Trophoblast cell (in vitro differentiated cells and primary cell): ENCODE measurements at places on chromosomes 4 and X.
A peak's percentile ranks its signal among the peaks of the same experiment; 100 is the strongest.

DNA sequence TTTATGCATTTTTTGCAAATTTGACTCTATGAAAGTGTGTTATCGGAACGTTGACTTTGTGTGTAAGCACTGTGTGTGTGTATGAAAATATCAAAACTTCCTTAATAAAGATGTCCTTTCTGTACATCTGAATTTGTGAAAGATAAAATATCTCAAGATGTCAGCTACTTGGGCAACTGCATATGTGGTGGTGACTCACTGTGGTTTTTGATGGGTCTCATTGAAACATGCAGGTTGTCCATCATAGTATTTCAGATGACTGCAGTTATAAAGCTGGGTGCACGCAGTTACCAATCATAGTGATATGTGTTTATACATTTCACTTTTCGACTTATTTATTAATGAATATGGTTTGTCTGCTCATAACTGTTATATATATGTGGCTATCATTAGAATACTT, 19.7 kb upstream of the BBS12 start:
- H3K27me3 ChIP-seq, result no peaks in the 10 kb centered on the region
- H3K4me3 ChIP-seq, result no peak overlapping the region
- H3K4me1 ChIP-seq, result peaks cover 2% of the 10 kb centered on the region
- H3K27ac ChIP-seq, result no peak overlapping the region
- DNase-seq, result no peak

DNA sequence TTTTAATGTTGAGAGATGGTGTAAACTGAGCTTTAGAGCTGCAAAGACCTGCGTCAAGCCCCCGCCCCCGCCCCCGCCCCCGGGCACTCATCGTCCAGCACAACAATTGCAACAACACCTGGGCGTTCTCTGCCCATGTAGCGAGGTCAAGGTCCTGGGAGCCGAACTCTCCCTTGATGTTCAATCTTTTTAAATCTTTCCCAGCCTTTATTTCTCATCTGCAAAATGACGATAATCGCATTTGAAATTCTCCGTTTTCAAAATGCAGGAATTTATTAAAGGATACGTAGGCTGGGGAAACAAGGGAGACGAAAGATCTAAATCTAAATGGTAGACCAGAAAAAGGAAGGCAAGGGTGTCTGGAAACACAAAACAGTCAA, 648 bp upstream of the MSMO1 start:
- peak overlapping the region; percentile 31 for H3K4me3 ChIP-seq
- DNase-seq, result peak; percentile 9
- H3K27me3 ChIP-seq, result no peaks in the 10 kb centered on the region

GRCh38 chr4:148238811-148239493, 203.3 kb downstream of the NR3C2 start:
- H3K4me3 ChIP-seq, result no peak overlapping the region
- no peak for DNase-seq
- H3K27ac ChIP-seq, result no peak overlapping the region

DNA sequence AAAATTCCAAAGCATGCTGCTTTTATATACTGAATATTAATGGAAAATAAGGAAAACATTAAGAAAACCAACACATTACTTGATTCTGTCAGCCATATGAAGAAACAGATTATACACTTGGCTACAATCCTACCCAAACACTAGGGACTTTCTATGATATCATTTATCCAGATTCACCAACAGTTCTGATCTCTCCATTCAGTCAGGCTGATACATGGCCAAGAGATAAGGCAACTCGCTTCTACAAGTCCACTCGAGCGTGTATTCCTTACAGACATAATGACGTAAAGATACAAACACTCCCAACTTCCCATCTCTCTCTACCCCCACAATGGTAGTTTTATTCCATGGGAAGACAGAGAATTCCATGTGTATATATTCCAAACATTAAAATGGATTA, 44.5 kb downstream of the NEK1 start:
- H3K4me3 ChIP-seq, result no peak overlapping the region
- no peaks in the 10 kb centered on the region for H3K4me1 ChIP-seq
- no peaks in the 10 kb centered on the region for H3K36me3 ChIP-seq
- no peaks in the 10 kb centered on the region for H3K27me3 ChIP-seq

- no peak for DNase-seq
- no peak overlapping the region for H3K4me3 ChIP-seq
- H3K4me1 ChIP-seq, result peaks cover 1% of the 10 kb centered on the region
- H3K27ac ChIP-seq, result no peak overlapping the region
These were observed 129.4 kb upstream of the SH3RF1 start for GRCh38 chr4:169399976-169400767.

DNA sequence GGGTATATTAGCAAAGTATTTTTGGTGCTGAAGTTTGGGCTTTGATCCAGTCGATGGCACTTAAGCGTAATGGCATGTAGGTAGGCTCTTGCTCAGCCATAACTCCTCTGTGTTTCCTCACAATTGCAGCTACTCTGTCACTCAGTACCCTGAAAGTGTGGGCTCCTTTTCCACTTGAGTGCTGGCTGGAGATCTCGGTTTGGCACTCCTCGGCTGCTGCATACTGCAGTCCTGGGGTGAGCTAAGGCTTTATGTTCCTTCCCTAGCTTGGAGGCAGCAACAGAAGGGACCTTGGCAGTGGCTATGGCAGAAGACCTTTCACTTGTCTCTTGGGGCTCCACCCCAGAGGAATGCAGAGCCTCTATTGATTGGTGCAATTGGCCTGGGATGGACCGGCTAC, 106.7 kb upstream of the GRXCR1 start:
- H3K4me1 ChIP-seq, result no peaks in the 10 kb centered on the region
- no peak overlapping the region for H3K4me3 ChIP-seq
- H3K36me3 ChIP-seq, result no peaks in the 10 kb centered on the region

DNA sequence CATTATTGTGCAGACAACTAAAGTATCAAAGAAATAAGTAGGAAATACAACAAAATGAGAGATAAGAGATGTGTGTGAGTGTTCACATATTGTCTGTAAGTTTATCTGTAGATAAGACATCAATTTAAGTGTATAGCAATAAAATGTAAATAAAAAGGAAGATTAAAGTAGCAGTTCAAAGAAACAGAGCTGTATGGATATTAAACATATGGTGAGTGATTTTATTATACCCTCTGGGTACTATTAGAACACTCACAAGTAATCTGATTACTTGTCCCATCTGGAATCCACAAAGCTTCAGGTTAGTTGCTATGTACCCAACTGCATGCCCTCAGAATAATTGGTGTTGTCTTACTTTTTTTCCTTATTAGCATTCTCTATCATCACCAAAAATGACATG, 747.9 kb upstream of the ADGRL3 start:
- H3K27ac ChIP-seq, result no peak overlapping the region
- no peaks in the 10 kb centered on the region for H3K27me3 ChIP-seq
- H3K4me1 ChIP-seq, result no peaks in the 10 kb centered on the region
- DNase-seq, result no peak

DNA sequence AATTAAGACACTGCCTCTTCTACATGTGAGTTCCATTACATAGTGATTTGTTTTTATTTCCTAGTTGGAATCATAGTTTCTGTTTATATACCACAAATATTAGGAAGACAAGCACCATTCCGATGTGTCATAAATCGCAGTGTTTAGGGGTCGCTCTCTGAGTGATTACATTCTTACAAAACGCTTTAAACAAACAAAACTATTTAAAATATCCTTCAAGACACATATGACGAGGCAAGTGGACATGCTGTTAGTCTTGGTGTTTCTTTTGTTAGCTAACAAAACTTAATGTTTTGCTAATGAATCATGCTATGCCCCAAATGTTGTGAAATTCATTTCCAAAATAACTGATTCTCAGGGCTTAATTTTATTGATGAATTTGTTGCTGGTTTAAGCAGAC, 1219.3 kb upstream of the PRKX start:
- H3K4me3 ChIP-seq, result no peak overlapping the region
- H3K36me3 ChIP-seq, result no peaks in the 10 kb centered on the region
- DNase-seq, result no peak
- H3K27ac ChIP-seq, result no peak overlapping the region
- H3K27me3 ChIP-seq, result no peaks in the 10 kb centered on the region

DNA sequence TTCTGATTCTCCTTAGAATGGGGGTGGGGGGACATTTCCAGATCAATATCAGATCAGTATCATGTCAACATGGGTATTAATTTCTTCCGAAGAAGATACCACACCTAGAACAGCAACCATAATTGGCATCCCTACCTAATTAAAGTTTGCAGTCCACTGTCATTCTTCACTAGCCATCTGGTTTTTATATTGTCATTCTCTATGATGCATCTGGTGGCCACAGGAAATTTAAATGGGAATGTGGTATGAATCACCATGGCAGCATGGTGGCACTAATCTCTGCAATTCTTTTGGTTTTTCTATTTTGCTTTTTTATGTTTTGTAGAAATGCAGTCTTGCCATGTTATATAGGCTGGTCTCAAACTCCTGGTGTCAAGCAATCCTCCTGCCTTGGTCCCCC, 16.6 kb upstream of the UBE2D3 start:
- no peaks in the 10 kb centered on the region for H3K4me1 ChIP-seq
- no peak overlapping the region for H3K4me3 ChIP-seq
- no peaks in the 10 kb centered on the region for H3K27me3 ChIP-seq
- H3K36me3 ChIP-seq, result peaks cover 2% of the 10 kb centered on the region

- peaks cover 15% of the 10 kb centered on the region for H3K4me1 ChIP-seq
- peak overlapping the region; percentile 23 for H3K27ac ChIP-seq
- no peak for DNase-seq
- H3K36me3 ChIP-seq, result peaks cover 12% of the 10 kb centered on the region
These were observed 125.6 kb downstream of the CBR4 start for GRCh38 chr4:168884251-168885124.

DNA sequence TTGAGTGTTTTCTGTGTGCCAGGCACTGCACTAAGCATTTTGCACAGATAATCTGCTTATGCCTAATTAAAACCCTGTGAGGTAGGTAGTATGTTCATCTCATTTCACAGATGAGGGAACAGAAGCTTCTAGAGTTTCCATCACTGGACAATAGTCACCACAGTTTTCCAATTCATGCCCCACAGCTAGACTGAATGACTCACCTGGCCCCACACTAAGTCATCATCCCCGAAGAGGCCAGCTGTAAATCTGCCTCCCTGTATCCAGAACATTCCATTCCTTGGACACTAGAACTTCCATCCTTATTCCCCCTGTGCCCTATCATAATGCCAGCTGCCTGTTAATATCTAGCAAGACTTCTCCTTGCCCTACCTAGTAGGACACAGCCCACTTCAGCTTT, 40.9 kb upstream of the NYX start:
- no peak overlapping the region for H3K27ac ChIP-seq
- H3K4me3 ChIP-seq, result no peak overlapping the region
- H3K4me1 ChIP-seq, result no peaks in the 10 kb centered on the region
- H3K36me3 ChIP-seq, result no peaks in the 10 kb centered on the region
- H3K27me3 ChIP-seq, result no peaks in the 10 kb centered on the region
- no peak for DNase-seq
